Brain microvascular endothelial cell (primary cell): ENCODE measurements at places on chromosomes 6 and 20.

DNA sequence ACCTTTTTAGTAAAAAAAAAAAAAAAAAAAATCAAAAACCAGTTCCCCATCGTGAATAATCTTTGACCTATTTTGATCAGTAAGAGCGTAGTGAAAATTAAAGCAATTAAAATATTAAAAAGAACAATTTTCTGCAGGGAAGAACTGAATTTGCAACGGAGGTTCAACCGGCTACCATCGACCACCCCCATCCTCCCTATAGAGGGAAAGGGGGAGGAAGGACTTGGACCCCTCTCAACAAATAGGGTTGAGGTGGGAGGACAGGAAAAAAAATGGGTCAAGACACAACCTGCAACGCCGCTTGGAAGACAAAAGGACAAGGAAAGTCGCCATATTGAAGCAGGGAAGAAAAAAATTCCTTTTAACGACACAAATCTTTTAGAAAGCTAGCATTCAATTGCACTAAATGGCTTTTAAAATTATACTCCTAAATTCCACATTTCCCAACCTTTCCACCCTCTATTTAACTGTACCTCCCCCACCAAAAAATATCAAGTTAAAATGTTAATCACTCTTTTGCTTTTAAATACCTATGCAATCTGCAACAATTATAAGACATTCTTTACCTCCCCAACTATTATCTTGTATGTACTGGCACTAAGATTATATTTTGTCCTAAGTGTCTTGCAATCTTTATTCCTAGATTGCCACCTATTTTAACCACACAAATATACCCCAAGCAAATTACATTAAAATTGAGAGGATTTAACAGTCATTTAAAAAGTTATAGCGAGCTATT lies 1.7 kb downstream of the PPP1R10 start:
- peak; percentile 45 for DNase-seq

- DNase-seq, result no peak
These were observed 38.0 kb upstream of the EEF1A1 start for GRCh38 chr6:73558624-73559398.

- DNase-seq, result no peak
These were observed 8.7 kb downstream of the UBR2 start for GRCh38 chr6:42572523-42572922.

DNA sequence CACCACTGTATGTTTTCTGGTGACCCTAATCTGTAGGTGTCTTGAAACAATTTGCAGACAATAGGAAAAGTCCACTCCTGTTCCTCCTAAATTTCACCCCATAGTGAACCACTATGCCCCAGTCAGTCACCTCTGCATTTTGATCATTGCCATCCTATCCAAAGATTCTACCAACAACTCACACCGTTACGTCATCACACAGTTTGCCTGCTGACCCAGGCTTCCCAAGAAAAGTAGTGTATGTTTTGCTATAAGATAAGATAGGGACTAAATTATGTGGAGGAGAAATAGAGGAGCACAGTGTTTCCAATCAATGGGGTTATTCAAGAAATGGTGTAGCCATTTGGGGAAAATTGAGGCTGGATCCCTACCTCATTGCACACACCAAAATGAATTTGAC lies 58.8 kb downstream of the GNAS start:
- no peak for DNase-seq

DNA sequence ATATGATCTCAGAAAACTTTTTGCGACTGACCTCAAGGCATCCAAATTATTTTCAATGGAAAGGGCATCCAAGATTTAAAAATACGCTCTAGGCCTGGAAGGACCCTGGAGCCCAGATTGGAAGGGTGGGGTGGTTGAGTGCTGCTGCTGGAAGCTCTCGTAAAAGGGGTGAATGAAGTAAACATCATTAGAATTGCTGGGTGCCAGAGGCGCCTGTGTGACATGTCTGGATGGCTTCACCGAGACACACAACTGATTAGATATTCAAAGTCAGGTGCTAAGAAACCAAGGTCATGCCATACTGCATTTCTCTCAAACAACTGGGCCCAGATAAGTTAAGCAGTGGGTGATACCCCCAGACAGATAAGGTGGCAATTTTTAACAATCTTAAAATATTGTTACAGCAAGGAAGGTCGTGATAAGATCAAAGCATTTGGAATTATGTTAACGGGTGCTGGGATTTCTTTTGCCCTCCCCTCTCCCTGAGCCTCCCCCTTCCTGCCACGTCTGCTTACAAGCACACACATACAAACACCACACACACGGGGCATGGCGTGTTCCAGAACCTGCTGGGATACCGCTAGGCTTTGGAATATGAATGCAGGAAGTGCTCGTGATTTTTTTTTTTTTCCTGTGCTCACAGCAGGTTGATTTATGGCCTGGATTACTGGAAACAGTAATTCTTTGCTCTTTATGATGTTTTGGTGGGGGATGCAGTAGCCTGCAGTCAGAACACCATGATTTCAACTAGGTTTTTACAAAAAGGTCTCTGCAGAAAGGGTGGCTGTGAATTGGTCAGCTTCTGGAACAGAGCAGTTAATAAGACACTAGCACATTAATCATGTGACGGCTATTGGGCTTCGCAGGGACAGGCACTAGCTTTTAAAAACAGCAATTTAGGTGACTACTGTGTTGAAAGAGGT lies 551.2 kb downstream of the QKI start:
- no peak for DNase-seq
